ENCODE measurements at places on chromosomes 2 and 18. TPM values are rescaled to one million over a fixed set of nuclear protein-coding genes. Genes with fewer than 3 reads are reported as not detected.

SESTD1 gene
- 77.1 TPM for polyA plus RNA-seq

RDH14 gene
- 31.3 TPM for polyA plus RNA-seq

MOGAT1 gene
- not detected for polyA plus RNA-seq

SPC25 gene
- polyA plus RNA-seq = 11.8 TPM

ACOXL gene
- polyA plus RNA-seq = not detected

SERPINB7 gene
- polyA plus RNA-seq = 12.5 TPM

SETBP1 gene
- 0.91 TPM for polyA plus RNA-seq

DHRS9 gene
- not detected for polyA plus RNA-seq

HTR2B gene
- polyA plus RNA-seq = 0.15 TPM

ZC3H6 gene
- polyA plus RNA-seq = 2.1 TPM

POTEI gene
- polyA plus RNA-seq = not detected

DUSP28 gene
- polyA plus RNA-seq = 5.8 TPM

UGT1A7 gene
- not detected for polyA plus RNA-seq

CFAP221 gene
- 0.27 TPM for polyA plus RNA-seq

- DNase-seq = peak; percentile 91
Measured at GRCh38 chr2:181036848-181037603, 56.6 kb downstream of the UBE2E3 start.

- no peak for DNase-seq
Measured at GRCh38 chr18:41922176-41922575, 32.9 kb upstream of the PIK3C3 start.

DNA sequence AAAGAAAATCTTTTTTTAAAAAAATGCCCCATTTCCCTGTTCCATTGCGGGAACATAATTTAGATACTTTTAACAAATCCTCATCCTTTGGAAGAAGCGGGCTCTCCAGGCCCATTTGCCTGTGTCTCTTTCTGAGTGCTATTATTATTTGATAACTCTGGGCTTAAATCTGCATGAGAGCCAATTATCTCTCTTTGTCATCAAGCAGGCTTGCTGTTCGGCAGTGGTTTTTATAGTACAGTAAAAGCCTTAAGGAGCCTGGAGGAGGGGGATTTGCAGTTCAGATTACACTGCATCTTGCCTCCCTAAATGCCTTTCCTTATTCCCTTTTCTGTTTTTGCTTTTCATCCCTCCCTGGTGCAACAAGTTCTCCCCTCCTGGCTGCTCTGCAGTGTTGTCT lies 50.6 kb downstream of the CELF4 start:
- no peak for DNase-seq

DNA sequence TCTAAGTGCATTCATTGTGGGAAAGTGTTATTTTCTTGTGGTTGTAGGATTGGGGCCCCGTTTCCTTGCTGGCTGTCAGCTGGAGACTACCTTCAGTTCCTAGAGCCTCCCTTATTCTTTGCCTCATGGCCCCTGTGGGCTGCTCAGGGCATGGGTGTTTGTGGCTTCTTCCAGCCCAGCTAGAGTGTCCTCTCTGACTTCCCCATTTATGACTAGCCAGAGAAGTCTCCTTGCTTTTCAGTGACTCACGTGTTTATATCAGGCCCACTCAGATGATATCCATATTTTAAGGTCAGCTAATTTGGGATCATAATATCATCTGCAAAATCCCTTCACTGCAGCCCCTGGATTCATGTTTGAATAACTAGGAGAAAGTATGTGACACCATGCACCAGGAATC lies 62.8 kb downstream of the DTNA start:
- peak; percentile 73 for DNase-seq

DNA sequence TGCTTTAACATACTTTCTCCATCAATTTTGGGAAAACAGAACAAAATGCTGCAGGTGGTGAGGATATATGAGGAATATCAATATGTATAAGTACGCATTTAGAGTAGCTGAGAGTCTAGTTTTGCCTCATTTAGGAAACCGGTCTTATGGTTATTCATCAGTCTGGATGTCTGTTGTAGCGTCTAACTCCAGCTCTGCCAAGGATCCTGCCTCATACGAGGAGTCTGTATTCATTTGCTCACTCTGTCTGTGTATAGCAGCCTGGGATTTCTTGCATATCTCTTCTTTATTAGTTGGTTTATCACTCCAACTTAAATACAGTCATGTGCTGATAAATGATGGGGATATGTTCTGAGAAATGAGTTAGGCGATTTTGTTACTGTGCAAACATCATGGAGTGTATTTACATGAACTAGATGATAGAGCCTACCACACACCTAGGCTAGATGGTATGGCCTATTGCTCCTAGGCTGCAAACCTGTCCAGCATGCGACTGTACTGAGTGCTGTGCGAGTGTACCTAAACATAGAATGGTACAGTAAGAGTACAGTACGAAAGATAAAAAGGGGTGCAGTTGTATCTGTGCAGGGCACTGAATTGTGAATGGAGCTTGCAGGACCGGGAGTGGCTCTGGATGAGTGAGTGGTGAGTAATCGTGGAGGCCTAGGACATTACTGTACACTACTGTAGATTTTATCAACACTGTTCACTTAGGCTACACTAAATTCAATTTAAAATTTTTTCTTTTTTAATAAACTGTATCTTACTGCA lies 148.1 kb downstream of the ZNF407 start:
- peak; percentile 89 for DNase-seq

GRCh38 chr2:100105678-100106054 lies 36.7 kb downstream of the AFF3 start:
- no peak for DNase-seq

DNA sequence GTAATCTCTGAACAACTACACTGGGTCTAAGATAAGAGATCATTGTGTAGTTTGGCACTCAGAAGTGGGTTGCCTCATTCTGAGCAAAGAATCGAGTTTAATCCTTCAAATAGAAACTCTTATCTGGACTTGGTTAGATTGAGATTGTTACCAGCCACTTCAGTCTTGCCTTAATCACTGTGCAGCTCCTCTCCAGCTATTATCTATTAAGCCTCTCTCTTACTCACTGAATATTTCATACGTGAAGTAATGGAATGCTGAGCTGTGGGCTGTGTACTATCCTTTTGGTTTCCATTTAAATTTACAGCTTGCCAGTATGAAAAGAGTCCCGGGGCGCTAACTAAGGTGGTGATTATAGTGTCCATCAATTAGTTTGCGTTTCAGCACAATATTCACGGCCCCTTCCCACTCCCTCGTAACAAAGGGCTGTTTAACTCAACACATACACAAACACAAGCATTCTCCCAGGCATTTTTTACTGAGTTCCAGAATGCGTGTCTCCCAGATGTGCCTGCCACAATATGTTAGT lies 65.7 kb upstream of the NCKAP5 start:
- DNase-seq = peak; percentile 86

DNA sequence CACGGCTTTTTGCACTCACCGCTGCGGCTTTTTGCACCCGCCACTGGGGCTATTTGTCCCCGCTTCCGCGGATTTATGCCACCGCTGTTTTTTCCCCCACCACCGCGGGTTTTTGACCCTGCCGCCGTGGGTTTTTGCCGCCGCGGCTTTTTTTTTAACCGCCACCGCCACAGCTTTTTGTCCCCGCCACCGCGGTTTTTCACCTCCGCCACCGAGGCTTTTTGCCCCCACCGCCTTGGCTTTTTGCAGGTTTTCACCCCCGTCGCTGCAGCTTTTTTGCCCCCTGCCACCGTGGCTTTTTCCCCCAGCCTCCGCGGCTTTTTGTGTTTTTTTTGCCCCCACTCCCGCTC lies 2796.7 kb upstream of the TEKT4 start:
- DNase-seq = no peak

GRCh38 chr2:137838255-137839092 lies 125.8 kb upstream of the HNMT start:
- DNase-seq = peak; percentile 73

DNA sequence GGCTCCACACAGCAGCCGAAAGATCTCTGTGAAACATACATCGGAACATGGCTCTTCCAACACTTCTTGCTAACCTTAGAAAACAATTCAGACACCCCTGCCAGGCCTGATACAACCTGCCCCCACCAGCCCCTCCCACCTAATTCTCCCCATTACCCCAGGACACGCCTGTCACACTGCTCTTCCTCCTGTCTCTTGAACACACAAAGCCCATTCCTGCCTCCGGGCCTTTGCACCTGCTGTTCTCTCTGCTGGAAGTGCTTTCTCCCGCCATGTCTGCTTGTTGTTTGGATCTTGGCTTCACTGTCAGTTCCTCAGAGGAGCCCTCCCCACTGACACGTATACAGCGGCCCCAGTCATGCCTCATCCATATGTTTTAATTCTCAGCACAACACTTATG lies 24.1 kb downstream of the CELF4 start:
- DNase-seq = no peak

GRCh38 chr2:124708661-124709060 lies 683.6 kb downstream of the CNTNAP5 start:
- DNase-seq = no peak

- DNase-seq = no peak
Measured at GRCh38 chr2:112730216-112730615, 9.4 kb downstream of the NT5DC4 start.

- no peak for DNase-seq
Measured at GRCh38 chr2:216104691-216105090, 4.5 kb upstream of the XRCC5 start.

DNA sequence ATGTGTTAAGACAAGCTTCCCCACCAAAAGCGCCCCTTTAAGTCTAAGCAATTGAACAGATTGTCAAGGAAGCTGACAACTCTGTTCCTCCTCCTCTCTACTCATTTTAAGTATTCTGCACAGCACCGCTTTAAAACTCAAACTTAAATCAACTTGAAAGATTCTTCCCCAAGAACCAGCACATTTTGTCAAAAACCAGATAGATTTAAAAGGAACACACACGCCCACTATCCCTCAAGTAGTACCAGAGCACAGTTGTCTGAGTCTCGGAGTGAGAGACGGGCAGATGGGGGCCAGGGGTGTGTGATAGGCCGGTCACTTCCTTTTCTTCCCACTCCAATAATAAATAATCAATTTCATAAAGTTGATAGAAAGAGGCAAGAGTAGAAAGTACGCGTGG lies 67.7 kb upstream of the POU3F3 start:
- no peak for DNase-seq

- DNase-seq = peak; percentile 96
Measured at GRCh38 chr2:37819186-37819585, 105.9 kb upstream of the RMDN2 start.

GRCh38 chr2:118969734-118970395 lies 27.9 kb downstream of the MARCO start:
- DNase-seq = no peak

DNA sequence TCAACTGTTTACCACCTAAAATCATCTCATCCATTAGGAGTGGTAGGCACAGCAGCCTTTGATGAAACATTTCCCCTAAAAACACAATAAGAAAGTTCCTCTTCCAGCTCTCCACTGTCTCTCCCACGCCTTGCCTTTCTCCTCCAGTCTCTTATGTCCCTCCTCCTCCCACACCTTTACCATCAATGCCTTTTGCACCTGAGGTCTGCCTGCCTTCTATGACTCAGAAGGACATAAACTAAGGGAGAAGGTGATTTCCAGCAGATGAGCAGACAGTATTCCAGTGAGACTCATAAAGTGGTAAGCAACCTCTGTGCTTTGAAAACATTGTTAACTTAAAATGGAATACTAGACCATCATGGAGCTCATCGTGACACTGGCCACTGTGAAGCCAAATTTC lies 34.2 kb upstream of the NDUFV2 start:
- no peak for DNase-seq

DNA sequence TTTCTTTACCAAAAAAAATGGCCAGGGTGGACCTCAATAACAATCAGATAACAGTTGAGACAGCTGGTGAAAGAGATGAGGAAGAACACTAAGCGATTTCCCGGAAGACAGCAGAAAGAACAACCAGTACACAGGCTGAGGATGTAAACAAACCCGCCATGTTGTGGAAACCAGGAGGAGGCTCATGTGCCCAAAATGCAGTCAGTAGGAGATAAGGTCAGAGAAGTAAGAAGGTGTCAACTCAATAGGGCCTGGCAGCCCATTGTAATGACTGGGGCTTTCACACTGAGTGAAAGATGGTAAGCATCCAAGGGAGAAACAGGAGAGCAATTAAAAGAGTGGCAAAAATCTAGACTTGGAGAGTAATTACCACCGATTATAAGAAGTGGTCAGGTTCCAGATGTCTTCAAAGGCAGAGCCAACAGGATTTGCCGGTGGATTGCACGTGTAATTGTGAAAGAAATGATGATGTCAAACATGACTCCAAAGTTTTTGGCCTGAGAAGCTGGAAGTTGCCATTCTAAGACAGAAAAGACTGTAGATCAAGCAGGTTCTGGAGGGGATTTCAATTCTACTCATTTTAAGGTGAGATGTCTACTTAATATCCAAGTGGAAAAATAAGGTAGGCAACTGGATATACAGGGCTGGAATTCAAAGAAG lies 77.7 kb upstream of the CYP1B1 start:
- DNase-seq = peak; percentile 11

GRCh38 chr2:2271469-2271941 lies 59.6 kb downstream of the MYT1L start:
- peak; percentile 84 for DNase-seq

DNA sequence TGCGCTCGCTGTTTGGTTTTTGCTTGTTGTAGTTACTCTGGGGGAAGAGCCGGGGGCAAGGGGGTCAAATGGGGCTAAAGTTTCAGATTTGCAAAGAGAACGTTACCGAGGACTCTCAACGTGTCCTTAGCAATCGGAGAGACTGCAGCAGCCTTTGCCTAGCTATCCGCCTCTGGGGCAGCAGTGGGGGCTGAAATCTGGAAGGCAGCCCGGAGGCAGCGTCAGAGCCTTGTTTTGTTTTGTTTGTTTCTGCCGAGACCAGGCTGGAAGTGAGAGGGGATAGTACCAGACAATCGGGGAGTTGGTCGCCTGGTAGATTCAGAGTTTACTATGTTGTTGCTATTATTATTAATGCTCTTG lies 1.2 kb downstream of the CDH20 start:
- DNase-seq = peak; percentile 32

- peak; percentile 48 for DNase-seq
Measured at GRCh38 chr18:22668496-22668895, 250.8 kb upstream of the CTAGE1 start.

DNA sequence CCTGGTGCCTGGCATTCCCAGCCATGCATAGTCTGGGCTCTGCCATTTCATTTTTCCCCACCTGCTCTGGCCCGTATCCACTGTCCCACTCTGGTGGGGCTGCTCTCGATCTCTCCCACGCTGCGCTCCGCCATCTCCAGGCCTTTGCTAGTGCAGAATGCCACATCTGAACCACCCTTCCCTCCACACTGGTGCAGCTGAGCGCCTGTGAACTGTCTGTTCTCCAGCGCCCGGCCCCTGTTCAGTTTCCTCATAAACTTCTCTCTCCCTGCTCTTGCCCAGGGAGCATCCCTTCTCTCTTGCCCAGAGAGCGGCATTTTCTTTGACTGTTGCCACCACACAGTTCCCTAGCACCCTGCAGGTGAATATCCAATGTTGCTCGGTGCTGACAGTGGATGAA lies 21.5 kb downstream of the POMC start:
- no peak for DNase-seq
